Pancreas (tissue), 10 donors: ENCODE measurements at places on chromosomes 5 and 9. TPM values are rescaled to one million over a fixed set of nuclear protein-coding genes. Genes with fewer than 3 reads are reported as not detected.

PCDHGA9 gene
- total RNA-seq, result 2.7 TPM

RNF180 gene
- 6.7 TPM for total RNA-seq

DNAJC25 gene
- total RNA-seq, result 3.0 TPM

GBA2 gene
- total RNA-seq, result 34.4 TPM

HDHD3 gene
- total RNA-seq, result 27.1 TPM

PCDHB2 gene
- 0.57 TPM for total RNA-seq

FOXI1 gene
- 0.09 TPM for total RNA-seq

BARHL1 gene
- total RNA-seq, result not detected

TTC23L gene
- 0.06 TPM for total RNA-seq

ORM1 gene
- total RNA-seq, result 0.38 TPM

C5orf15 gene
- total RNA-seq, result 25.4 TPM

KCNV2 gene
- not detected for total RNA-seq

FBP1 gene
- 19.5 TPM for total RNA-seq

TAF11L5 gene
- not detected for total RNA-seq

DRD1 gene
- total RNA-seq, result 0.05 TPM

ZNF79 gene
- total RNA-seq, result 3.9 TPM

PLPP7 gene
- 1.8 TPM for total RNA-seq

CLPTM1L gene
- 45.9 TPM for total RNA-seq

ENHO gene
- total RNA-seq, result 0.38 TPM

INSL6 gene
- not detected for total RNA-seq

BTNL3 gene
- total RNA-seq, result not detected

TLR4 gene
- 1.3 TPM for total RNA-seq

TMEM252 gene
- not detected for total RNA-seq

FIBCD1 gene
- total RNA-seq, result 0.47 TPM

TAF11L10 gene
- not detected for total RNA-seq

DYNC2I2 gene
- 22.2 TPM for total RNA-seq

EGFLAM gene
- total RNA-seq, result 1.2 TPM

NKD2 gene
- 1.8 TPM for total RNA-seq

ZDHHC11 gene
- total RNA-seq, result 7.0 TPM

BBLN gene
- total RNA-seq, result 31.8 TPM
